ENCODE measurements at places on chromosomes 7 and 10. TPM values are rescaled to one million over a fixed set of nuclear protein-coding genes. Genes with fewer than 3 reads are reported as not detected.

SPDYE5 gene
- total RNA-seq, result not detected

DNA sequence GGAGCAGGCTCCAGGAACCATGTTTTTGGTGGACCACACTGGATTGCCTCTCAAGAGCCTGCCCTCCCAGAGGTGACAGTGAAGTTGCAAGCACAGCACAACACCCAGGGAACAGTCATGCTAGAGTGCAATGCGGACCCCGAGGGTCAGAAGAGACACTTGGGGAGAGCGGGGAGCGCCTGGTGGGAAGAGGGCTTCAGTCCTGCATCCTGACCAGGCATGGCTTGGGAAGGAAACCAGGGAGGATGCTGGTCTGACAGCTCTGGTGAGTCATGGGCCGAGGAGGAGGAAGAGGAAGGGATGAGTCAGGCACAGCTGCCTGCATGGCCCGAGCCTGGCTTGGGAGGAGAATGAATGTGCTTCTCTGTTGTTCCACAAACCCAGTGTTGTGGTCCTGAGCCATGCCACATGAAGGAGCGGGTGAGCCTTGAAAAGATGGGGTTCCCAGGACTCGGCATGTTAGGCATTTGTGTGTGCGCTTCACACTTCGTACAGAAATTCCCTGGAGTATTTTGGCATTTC is 29.5 kb upstream of the ANKRD2 start:
- H3K4me1 ChIP-seq, result peaks cover 78% of the 10 kb centered on the region
- peak; percentile 92 for DNase-seq
- peak overlapping the region; percentile 99 for H3K27ac ChIP-seq

DNA sequence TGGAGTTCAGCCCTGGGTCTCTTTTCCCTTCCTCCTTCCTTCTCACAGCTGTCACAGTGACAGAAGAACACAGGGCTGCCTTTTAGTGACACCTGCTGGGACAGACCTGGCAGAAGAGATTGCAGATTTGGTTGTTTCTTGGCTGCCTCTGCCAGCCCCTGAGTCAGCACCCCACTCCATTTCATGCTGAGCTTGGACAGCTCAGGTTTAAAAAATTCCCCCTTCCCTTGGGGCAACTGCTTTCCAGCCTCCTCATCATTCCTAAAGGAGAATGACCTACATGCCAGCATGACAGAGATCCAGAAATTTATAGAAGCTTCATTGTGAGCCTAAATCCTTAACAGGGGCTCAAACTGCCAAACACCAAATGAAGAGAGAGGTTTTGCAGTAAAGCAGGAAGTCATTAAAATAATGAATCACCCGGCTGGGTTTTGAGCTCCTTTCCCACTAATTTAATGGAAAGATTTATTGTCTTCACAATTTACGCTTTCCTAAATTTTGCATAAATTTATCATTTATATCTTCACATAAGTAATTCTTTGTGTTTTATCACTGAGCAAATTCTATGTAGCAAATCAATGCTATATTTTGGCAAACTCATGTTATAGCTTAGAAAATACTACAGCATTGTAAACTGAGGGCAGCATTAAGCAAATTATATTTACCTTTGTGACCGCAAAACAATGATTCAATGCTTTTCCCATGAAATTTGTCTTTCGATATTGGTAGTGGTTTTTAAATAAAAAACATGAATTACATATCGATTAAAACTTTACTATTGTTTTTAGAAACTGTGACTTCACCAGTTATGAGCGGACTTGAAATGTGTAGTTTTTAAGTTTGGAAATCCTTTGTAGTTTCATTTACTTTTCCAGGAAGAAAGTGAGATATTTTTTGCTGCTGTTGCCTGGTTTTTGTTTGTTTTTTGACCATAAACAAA is 399.5 kb upstream of the ANKRD30A start:
- peaks cover 40% of the 10 kb centered on the region for H3K4me1 ChIP-seq
- H3K27ac ChIP-seq, result peak overlapping the region; percentile 66
- H3K27me3 ChIP-seq, result no peaks in the 10 kb centered on the region
- H3K4me3 ChIP-seq, result no peak overlapping the region

GRCh38 chr7:74012842-74013249 is 15.1 kb upstream of the ELN start:
- no peak for DNase-seq
- no peaks in the 10 kb centered on the region for H3K27me3 ChIP-seq
- peak overlapping the region; percentile 93 for H3K27ac ChIP-seq
- no peak overlapping the region for H3K4me3 ChIP-seq
- no peaks in the 10 kb centered on the region for H3K36me3 ChIP-seq

ADRB1 gene
- 0.07 TPM for total RNA-seq

GRCh38 chr10:104935656-104936055 is 294.6 kb downstream of the SORCS3 start:
- H3K27ac ChIP-seq, result no peak overlapping the region
- H3K4me3 ChIP-seq, result no peak overlapping the region
- H3K27me3 ChIP-seq, result no peaks in the 10 kb centered on the region
- DNase-seq, result no peak
- H3K4me1 ChIP-seq, result no peaks in the 10 kb centered on the region

IFRD1 gene
- 106 TPM for total RNA-seq

PODXL gene
- 11.9 TPM for total RNA-seq

- DNase-seq, result no peak
- H3K4me1 ChIP-seq, result peaks cover 22% of the 10 kb centered on the region
- H3K4me3 ChIP-seq, result peak overlapping the region; percentile 89
- H3K36me3 ChIP-seq, result no peaks in the 10 kb centered on the region
- H3K27me3 ChIP-seq, result no peaks in the 10 kb centered on the region
These were observed 652 bp upstream of the VPS26A start for GRCh38 chr10:69123306-69123746.

GJD4 gene
- not detected for total RNA-seq

GRCh38 chr10:131644289-131644688 is 256.5 kb upstream of the PPP2R2D start:
- no peaks in the 10 kb centered on the region for H3K4me1 ChIP-seq
- H3K27ac ChIP-seq, result no peak overlapping the region
- no peak overlapping the region for H3K4me3 ChIP-seq
- no peak for DNase-seq
- no peaks in the 10 kb centered on the region for H3K27me3 ChIP-seq

PIP4K2A gene
- total RNA-seq, result 44.1 TPM

DYNC1I1 gene
- 17.4 TPM for total RNA-seq

GRCh38 chr10:101065481-101066145 is 3.8 kb downstream of the KAZALD1 start:
- DNase-seq, result no peak
- H3K27me3 ChIP-seq, result no peaks in the 10 kb centered on the region
- H3K36me3 ChIP-seq, result no peaks in the 10 kb centered on the region
- peak overlapping the region; percentile 63 for H3K27ac ChIP-seq

DNA sequence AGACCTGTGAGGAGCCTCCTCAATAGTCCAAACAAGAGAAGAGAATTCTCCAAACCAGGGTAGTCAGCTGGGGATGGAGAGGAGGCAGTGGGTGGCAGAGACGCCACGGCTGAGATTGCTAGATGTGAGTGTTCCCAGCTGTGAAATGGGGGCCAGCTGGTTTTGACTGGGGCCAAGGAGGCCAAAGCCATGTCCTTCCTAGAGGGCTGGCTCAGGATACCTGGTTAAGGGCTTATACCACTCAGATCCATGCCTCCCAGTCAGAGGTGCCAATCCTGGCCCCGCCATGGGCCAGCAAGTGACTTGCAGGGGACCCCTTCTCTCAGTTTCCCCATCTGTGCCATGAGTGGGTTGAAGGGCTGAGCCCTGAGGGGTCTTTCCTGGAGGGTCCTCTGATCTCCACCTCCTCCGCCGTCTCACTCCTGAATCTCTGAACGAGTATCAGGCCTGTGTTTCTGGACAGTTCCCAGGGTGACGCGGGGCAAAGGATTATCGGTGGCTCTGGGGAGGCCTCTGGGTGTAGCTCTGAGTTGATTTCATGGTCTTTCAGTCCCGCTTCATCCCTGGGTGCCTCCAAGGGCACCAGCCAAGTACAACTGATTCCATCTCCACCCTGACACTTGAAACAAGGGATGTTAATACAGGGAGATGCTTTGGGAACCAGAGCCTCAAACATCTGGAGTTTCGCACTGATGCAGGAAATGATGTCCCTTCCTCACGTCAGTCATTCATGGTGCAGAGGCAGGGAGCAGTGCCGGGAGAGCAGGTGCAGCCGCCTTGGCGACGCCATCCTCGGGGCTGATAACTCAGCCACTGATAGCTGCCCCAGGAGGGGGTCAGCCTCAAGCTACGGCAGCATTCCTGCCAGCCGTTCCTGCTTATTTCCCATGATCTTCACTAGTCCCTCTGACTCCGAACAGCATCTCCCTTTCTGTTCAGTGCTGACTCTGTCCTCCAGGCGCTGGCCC is 126.7 kb downstream of the RGS10 start:
- H3K4me1 ChIP-seq, result peaks cover 29% of the 10 kb centered on the region
- H3K27me3 ChIP-seq, result no peaks in the 10 kb centered on the region
- H3K27ac ChIP-seq, result no peak overlapping the region

MYL7 gene
- total RNA-seq, result not detected

DNA sequence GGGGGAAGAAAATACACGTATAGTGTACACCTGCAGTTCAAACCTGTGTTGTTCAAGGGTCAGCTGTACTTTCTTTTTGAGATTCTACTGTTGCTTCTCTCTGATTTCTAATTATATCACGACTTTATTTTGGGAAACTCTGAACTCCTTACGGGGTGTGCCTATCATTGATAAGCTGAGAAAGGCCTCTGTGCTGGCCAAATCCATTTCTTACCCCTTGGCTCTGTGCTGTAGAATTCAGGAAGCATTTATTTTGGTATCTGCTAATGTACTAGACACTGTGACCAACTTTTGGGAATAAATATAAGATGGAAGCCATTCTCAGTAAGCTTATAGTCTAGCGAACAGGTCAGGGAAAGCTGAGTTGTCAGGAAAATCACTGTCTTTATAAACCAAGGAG is 26.9 kb upstream of the RPA3 start:
- H3K27ac ChIP-seq, result no peak overlapping the region
- H3K4me3 ChIP-seq, result no peak overlapping the region
- no peaks in the 10 kb centered on the region for H3K4me1 ChIP-seq
- DNase-seq, result no peak
- no peaks in the 10 kb centered on the region for H3K27me3 ChIP-seq

GRCh38 chr7:158252837-158253669 is 334.6 kb downstream of the PTPRN2 start:
- no peaks in the 10 kb centered on the region for H3K27me3 ChIP-seq
- no peak for DNase-seq
- no peaks in the 10 kb centered on the region for H3K36me3 ChIP-seq
- no peak overlapping the region for H3K4me3 ChIP-seq

RNLS gene
- total RNA-seq, result 5.1 TPM

GRCh38 chr7:4345004-4345403 is 337.1 kb upstream of the FOXK1 start:
- peaks cover 2% of the 10 kb centered on the region for H3K27me3 ChIP-seq
- no peak overlapping the region for H3K4me3 ChIP-seq
- no peaks in the 10 kb centered on the region for H3K36me3 ChIP-seq
- no peak overlapping the region for H3K27ac ChIP-seq

DNA sequence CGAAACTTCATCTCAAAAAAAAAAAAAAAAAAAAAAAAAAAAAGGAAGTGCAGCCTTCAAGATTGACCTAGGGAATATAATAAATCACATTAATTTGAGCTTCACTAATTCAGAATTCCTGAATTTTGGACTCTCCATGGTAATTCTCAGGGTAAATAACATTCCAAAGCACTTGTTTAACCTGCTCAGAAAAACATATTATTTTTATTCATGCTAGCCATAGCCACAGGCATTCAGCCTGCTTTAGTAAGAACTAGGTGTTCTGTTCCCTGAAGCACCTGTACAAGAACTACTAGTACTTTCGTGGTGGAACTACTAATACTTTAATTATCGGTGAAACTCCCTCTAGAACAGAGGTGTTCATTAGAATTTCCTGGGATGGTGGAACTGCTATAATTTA is 169.3 kb downstream of the RTKN2 start:
- H3K4me3 ChIP-seq, result no peak overlapping the region
- no peaks in the 10 kb centered on the region for H3K27me3 ChIP-seq
- H3K4me1 ChIP-seq, result peaks cover 40% of the 10 kb centered on the region
- no peak overlapping the region for H3K27ac ChIP-seq

- no peak overlapping the region for H3K4me3 ChIP-seq
- H3K4me1 ChIP-seq, result peaks cover 26% of the 10 kb centered on the region
- H3K27ac ChIP-seq, result no peak overlapping the region
- no peak for DNase-seq
These were observed 246.9 kb upstream of the GLI3 start for GRCh38 chr7:42483886-42484285.

DNA sequence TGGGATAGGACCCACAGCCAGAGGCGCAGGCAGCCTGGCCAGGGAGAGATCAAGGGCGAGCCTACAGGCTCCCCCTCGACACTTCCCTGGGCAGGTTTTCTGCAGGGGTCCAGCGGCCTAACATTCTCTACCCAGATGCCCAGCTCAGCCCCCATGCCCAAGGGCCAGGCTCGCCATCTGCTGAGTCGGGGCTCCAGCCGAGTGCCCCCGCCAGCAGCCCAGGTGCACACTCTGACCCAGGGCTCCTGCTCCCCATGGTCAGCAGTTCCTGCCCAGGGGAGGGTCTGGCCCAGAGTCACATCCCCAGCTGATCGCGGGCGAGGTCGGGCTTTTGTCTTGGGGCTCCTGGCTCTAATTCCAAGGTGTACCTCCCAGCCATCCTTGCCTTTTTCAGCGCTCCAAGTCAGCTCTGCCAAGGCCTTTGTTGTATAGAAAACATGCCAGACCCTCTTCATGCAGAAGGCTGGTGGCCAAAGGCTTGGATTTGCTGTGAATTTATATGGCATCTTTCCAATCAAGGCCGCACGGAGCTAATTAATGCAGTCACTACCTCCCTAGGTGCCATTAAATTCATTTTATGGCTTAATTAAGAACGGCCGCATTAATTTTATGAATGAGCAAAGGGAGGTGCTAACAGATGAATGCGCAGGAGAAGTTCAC is 120.6 kb downstream of the LRRC18 start:
- no peaks in the 10 kb centered on the region for H3K36me3 ChIP-seq
- no peaks in the 10 kb centered on the region for H3K27me3 ChIP-seq
- DNase-seq, result no peak
- H3K27ac ChIP-seq, result no peak overlapping the region
- H3K4me1 ChIP-seq, result no peaks in the 10 kb centered on the region
- H3K4me3 ChIP-seq, result no peak overlapping the region

DNA sequence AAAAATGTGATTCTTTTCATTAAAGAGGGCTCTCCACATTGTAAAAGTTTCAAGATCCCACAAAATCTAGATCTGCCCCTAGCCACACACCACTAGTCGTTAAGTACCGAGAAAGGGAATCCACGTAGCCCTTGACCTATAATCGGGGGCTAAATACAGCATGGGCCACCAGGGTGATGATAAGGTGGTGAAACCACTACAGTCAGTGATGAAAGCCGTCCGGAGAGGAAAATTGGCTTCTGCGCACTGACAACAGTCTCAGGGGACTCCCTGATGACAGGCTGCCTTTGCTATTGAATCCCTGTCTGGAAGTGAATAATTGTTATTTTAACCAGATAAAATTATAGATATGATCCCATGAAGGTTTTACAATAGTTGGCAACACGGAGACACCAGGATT is 4.6 kb downstream of the TECTB start:
- H3K4me1 ChIP-seq, result no peaks in the 10 kb centered on the region
- H3K4me3 ChIP-seq, result no peak overlapping the region
- H3K36me3 ChIP-seq, result no peaks in the 10 kb centered on the region
- DNase-seq, result no peak

Data from chondrocyte (in vitro differentiated cells).